ENCODE measurements at places on chromosomes 1 and 21.

DNA sequence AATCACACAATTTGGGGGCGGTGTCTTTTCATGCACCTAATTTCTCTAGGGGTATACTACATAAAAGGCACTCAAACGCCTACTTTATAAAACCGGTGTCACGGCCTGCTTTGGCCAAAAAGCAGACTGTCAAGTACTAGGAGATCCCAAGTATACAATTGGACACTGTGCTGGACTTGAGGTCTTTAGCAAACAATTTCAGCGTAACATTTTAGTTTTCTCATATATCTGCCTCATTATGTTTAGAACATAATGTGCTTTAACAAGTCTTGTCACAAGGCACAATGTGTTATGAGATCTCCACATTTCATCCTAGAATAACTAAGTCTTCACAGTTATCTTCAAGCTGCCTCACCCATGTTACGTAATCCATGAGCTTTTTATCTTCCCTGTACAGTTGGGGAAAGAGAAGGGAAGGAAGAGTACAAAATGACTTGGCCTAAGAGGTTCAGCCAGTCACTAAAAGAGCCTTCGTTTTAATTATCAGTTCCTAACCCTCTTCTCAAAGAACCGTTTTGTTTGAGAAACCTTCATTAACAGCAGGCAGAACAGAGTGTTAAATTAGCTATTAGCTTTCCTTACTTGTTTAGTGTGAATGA lies 1.7 kb downstream of the SSX2IP start:
- DNase-seq = no peak

DNA sequence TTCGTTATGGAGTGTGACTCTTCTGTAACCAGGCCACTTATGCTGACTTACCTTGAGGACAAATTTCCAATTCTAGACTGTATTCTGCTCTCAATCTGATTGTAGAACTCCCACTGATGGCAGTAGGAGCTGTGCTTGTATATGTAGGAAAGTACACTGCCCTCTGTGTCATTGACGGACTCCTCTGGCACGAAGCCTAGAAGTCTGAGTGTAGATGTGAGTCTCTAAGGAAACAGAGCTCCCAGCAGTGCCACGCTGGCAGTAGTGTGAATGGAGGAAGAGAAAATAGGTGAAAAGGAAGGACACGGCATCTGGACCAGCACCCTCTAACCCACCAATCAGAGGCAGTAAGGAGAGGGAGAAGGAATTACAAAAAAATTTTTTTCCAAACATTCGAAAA lies 130.4 kb upstream of the ADGRL2 start:
- DNase-seq = no peak

DNA sequence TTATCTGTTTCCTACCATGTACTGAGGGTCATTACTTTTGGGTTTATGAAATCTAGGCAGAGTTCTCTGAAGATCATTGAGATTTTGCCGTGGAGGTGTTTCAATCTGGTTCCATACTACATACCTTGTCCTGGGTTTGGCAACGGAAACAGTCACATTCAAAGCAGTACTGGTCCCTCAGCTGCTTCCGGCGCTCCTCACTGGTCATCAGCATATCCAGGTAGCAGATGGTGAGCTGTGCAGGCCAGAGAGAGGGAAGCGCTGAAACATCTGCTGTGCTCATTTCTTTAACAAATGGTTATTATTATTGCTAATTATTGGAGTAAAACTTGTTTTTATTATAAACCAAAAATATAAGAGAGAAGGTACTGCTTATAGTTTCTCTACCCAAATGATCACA lies 591.7 kb downstream of the SMYD3 start:
- DNase-seq = no peak

DNA sequence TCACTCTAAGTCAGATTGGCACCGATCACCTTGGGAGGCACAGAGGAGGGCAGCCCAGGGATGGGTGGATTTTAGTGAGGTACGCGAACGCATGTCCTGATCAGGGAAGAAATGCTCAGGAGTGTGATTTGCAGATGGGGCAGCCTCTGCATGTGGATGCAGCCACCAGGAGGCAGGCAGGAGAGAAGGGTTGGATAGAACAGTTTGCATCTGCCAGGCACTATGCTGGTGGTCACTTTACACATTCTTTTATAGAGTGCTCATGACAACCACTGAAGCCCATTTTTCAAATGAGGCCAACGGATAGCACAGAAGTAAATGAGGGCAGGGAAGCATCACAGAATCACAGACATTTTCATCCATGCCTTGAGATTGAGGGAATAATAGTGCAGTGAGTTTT lies 5.7 kb downstream of the LAMB3 start:
- DNase-seq = no peak

DNA sequence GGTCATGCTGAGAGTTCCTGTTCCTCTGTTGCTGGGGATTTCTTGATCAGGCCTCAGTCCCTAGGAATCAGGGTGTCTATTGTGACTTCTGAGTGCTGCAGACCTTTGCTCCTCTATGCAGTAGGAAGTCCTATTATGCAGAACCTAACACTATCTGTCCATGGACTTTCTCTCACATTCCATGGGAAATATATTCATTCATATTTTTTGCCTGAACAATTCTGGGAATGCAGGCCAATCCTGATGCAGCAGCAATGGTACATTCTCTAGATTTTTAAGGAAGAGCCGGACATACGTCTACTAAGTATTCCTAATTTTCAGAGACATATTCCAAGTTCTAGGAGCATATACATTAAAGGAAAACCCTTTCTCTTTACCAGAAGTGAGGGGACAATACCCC lies 61.1 kb upstream of the C1orf87 start:
- no peak for DNase-seq

GRCh38 chr1:29213055-29213454 lies 17.7 kb downstream of the MECR start:
- no peak for DNase-seq

DNA sequence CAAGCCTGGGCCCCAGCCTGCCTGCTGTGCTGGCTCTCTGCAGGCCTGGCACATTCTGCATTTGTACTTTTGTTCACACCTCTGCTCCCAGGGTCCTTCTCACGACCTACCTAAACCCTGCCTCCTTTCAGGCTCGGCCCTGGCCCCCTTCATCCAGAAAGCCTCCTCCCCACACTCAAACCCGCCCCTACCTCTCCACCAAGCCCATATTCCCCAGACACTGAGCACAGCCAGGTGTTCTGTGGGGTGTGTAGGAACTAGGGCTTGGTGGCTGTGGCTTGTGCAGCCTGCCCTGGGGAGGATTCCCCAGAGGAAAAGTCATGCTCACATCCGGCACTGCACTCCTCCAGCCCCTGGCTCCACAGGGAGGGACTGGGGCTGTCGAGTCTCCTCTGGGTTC lies 8.2 kb upstream of the MIXL1 start:
- DNase-seq = no peak
